B cell (primary cell): ENCODE measurements at places on chromosomes 3 and 15. TPM values are rescaled to one million over a fixed set of nuclear protein-coding genes. Genes with fewer than 3 reads are reported as not detected.

CCRL2 gene
- 2.3 and 2.6 TPM in 2 replicates for total RNA-seq

DNA sequence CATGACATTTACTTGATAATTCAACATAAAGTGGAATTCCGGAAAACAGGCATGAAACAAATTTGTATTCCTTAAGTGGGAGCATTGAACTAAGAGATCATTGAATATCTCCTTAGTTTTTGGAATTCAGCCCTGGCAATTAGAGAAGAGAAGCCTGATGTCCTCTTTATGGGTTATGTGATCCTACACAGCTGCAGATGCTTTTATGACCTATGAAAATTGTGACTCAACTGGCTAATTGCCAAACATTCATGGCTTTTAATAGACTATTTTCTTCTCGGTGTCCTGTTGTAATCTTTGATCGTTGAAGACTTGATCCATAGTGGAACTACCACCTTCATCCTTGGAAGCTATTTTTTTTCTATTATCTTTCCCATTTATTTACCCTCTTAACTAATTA is 46.1 kb downstream of the AGBL1 start:
- DNase-seq: no peak

DNA sequence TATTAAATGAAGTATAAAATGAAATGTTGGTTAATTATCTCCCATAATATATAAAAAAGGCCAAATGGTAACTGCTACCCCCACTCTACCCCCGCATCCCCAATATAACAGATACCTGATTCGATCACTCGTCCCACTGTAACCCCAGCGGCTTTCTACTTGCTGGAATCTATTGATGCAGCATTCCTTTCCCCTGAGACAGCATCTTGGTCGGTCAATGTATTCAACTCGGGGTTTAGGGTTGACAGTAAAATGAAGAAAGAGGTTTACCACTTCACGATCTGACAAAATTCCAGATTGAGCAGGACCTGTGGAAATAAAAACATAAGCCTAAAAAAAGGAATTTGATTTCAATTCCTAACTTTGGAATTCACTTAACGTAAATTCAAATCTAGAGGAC is 18.6 kb upstream of the C15orf40 start:
- DNase-seq: no peak

- no peak for DNase-seq
These were observed 80.5 kb upstream of the PLXND1 start for GRCh38 chr3:129686941-129687340.

ZBTB47 gene
- total RNA-seq: 1.6 TPM in 2 replicates

GRCh38 chr3:195153653-195154052 is 117.3 kb downstream of the XXYLT1 start:
- DNase-seq: no peak

DNA sequence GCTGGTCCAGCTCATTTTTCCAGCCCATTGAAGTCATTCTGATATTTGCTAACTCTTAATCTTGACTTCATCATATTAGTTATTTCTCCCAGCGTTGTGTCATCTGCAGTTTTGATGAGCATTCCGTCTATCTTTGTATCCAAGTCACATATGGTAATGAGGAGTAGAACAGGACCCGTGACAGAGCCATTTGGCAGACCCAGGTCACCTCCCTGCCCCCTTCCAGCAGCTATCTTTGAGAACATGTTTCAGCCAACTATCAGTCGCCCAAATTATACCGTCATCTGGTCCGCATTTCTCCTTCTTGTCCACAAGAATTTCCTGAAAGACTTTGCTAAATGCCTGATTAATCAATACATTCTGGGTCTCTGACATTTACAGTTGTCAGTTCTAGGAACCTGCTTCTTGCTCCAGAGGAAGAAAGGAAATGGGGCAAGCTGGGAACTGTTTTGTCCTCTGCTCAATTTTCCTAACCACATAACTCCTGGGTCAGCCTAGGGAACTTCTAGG is 347.1 kb upstream of the NR2E3 start:
- DNase-seq: no peak

DNA sequence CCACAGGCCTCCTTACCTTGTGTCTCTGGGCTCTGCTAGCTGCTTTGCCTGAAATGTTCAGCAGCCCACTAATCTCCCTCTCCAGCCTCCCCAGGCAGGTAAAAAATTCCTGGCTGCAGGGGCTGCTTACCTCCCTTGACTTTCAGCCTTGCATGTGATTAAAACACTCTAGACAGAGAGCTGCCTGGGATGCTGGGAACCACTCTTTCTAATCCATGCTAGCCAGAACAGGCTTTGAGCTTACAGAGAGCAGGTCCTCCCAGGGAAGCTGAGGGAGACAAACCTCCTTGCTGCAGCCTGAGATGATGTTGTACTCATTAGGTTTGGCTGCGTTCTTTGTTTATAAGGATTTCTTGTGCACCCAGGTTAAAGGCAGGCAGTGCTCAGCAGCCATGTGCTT is 33.7 kb upstream of the LIPC start:
- DNase-seq: no peak

B3GNT5 gene
- 0.37 TPM in 1 of 2 replicates, not detected in the other for total RNA-seq
